ENCODE measurements at places on chromosomes 4 and X.

- no peak for DNase-seq
Measured at GRCh38 chrX:50327235-50327634, 122.7 kb downstream of the CCNB3 start.

DNA sequence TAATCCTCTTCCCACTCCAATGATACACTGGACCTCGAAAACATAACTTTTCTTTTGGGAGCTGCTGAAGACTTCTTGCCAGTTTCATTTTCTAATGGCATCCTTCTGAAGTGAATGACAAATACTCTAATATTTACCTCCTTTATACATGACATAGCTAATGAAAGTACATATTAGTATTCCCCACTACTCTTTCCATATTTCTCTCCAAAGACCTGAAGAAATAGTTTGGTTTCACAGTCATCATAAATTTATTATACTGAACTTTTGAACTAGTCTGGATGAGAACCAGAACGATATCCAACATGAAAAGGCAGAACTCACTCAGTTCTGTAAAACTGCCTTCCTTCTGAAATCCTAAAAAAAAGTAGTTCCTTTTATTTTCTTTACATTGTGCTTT lies 139.1 kb downstream of the GPC3 start:
- no peak for DNase-seq

GRCh38 chr4:112410364-112410763 lies 105.6 kb downstream of the NEUROG2 start:
- DNase-seq, result no peak

DNA sequence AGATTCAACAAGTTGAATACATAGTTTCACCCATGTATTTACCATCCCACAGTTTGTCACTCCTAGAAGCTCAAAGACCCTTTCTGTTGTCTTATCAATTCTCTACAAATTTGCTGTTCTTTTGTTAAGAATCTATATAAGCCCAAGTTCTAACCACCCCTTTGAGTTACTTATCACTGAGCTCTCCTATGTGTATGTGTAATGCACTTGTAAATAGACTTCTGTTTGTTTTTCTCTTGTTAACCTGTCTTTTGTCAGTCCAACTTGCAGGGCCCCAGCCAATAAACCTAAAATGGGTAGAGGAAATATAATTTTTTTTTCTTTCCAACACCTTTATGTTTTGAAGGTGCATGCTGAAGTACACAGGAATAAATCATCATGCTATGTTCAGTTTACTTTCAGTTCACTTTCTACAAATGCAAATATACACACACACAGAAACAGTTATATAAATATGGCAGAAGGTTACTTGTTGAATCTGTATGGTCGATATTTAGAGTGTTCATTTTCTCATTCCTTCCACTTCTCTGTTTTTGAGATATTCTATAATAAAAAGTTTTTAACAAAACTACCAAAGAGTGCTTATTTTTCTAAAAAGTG lies 22.3 kb upstream of the CLOCK start:
- DNase-seq, result no peak

- DNase-seq, result no peak
Measured at GRCh38 chr4:135900956-135901355, 1631.3 kb downstream of the PCDH18 start.

DNA sequence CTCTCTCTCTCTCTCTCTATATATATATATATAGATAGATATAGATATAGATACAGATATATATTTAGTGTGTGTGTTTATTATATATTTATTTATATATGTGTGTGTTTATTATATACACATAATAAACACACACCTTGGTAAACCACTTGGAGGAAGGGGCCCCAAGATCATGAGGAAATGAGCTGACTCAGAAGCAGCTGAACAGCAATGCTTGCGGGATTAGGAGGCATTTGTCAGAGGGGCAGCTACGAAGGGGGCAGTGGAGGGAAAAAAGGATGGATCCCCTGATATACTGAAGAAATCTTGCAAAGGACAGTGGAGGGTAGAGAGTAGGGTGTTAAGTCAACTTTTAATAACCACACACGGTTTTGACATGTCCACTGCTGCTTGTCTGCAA lies 120.0 kb upstream of the SORBS2 start:
- DNase-seq, result no peak

- DNase-seq, result no peak
Measured at GRCh38 chr4:74335341-74336021, 27.2 kb downstream of the EPGN start.

- DNase-seq, result peak; percentile 23
Measured at GRCh38 chrX:102154900-102155805, 624 bp downstream of the BEX5 start.

DNA sequence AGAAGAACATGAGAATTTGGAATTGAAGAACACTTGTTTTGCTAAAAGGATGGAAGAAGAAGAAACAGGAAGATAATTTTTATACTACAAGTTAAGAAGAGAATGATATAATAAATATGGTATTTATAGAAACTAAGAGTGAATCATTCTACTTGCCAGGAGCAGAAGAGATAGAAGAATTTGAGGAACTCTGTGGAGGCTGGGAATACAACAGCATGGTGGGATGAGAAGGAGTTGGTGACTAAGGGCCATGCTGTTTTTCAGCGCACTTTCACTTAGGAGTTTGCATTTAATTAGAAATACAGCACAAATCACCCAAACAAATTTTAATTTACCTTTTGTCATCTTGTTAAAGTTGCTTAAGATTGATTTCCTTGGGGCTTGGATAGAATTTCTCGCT lies 20.5 kb downstream of the HADH start:
- DNase-seq, result no peak

DNA sequence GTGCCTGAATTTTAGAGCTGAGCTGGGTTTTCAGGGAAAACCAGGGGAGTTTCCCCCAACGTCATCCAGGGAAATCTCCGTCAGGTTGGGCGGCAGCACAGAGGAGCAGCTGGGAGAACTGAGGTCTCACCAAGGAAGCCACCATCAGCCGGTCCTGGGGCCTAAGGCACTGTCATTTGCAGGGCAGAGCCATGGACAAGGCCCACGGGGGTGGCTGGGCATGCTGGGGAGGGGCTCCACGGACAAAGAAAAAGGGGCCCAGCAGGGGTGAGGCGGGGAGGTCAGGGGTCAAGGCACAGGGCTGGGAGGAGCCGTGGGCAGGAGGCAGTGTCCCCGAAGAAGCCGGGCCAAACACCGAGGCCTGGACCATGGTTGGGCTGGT lies 109.8 kb downstream of the HMX1 start:
- DNase-seq, result no peak

- no peak for DNase-seq
Measured at GRCh38 chr4:137655302-137655701, 123.0 kb upstream of the PCDH18 start.

DNA sequence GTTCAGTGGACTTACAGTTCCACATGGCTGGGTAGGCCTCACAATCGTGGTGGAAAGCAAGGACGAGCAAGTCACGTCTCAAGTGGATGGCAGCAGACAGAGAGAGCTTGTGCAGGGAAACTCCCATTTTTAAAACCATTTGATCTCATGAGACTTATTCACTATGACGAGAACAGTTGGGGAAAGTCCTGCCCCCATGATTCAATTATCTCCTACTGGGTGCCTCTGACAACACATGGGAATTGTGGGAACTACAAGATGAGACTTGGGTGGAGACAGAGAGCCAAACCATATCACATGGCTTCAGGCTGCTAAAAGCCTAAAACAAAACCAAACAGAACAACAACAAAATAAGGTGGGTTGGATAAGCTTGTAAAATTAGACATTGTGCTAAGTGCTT lies 194.4 kb upstream of the CPEB2 start:
- DNase-seq, result no peak

DNA sequence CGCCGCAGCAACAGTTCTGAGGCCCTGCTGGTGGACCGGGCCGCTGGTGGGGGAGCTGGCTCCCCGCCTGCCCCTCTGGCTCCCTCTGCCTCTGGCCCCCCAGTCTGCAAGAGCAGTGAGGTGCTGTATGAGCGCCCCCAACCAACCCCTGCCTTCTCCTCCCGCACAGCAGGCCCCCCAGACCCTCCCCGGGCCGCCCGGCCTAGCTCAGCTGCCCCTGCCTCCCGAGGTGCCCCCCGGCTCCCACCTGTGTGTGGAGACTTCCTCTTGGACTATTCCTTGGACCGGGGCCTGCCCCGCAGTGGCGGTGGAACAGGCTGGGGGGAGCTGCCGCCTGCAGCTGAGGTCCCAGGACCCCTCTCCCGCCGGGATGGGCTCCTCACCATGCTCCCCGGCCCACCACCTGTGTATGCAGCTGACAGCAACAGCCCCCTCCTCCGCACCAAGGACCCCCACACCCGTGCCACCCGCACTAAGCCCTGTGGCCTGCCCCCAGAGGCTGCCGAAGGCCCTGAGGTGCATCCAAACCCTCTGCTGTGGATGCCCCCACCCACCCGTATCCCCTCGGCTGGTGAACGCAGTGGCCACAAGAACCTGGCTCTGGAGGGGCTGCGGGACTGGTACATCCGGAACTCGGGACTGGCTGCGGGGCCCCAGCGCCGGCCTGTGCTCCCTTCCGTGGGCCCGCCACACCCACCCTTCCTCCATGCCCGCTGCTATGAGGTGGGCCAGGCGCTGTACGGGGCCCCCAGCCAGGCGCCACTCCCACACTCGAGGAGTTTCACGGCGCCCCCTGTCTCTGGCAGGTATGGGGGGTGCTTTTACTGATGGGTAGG lies 6.3 kb downstream of the PRAF2 start:
- DNase-seq, result no peak

DNA sequence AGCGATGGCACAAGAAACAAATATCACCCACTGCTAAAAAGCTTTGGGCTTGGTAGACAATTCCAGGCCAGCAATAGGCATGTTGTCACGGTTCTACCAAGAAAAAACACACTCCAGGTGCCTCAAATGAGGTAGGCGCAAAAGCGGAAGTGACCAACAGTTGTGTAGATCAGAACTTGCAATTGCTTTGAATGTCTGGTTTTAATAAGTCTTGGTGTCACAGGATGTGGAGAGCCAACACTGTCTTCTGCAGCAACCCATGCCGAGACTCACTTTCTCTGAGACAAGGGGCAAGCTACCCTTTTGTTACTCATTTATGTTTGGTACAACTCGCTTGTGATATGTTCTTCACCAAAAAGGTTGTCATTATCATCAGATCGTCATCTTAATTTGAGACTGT lies 188.8 kb downstream of the HS6ST2 start:
- DNase-seq, result no peak

DNA sequence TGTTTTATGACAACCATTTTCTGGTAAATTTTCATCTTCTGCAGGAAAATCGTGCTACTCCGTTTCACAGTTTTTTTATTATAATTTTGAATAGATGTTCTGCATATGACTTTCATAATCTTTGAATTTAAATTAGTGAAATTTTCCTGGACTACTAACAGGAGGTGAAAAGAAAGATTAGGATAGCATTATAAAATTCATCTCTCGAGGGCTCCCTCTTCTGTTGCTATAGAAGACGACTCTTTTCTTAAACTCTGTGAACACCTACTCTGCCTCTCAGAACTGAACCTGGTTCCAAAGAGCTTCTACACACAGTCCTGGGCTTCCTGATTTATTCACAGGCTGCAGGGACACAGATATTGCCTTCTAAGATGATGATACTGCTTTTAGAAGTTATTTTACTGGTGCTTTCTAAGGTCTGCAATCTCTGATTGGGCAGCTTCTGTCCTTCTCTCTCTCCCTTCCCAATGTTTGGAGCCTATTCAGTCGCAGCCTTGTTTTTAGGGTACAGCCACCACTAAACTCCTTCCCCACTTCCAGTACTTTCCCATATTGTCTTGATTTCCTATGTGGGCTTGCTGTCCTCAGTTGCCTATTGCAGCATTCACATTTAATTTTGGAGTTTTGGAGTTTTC lies 10.1 kb upstream of the SAP30 start:
- no peak for DNase-seq

DNA sequence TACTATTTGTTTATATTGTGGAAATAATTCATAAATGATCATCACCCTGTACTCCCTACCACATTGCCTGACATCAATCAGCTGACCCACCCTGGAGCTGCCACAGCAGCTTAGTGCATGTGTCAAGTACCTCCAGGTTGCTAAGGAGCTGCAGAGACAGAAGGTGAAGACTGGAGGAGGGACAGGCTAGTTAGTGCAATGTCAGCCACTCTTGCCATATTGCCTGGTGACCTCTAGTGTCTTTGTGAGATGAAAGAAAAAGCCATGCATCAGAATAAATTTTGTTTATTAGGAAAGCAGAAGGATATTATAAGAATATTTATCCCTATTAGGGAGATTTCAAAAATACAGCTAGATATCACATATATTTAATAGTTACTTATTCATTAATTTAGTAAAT lies 243.9 kb upstream of the FAT4 start:
- DNase-seq, result no peak

DNA sequence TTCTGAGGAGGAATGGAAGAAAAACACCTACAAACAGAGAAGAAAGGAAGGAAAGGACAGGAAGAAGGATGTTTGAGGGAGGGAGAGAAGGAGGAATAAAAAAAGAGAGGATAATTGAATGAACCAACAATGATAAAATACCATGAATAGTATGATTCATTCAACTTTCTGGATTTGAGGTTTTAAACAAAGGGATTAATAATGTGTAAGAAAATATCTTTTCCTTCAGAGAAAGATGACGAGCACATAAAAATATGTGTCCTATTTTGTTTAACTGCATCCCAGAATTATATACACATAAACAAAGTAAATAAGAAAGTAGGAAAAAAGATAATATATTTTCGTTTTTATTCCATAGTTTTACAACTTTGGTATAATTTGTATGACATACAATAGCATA lies 1380.4 kb downstream of the STIM2 start:
- DNase-seq, result no peak

DNA sequence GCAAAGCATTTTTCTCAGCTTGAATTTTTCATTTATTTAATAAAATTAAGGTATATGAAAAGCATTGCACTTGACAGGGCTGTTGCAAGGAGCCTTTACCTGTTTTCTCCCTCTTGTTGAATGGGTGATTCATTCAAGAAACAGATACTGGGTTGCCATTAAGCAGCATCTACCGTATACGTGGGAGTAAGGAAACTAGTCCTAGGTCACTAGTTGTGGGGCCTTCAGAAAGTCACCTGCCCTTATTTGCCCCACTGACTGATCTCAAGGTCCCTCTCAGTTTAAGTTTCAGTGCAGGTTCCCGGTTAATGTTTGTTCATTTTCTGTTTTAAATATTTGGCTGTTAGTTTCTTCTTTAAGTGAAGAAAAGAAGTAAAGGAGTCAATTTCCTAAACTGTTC lies 34.0 kb downstream of the LHFPL1 start:
- no peak for DNase-seq

GRCh38 chr4:140109737-140110136 lies 44.2 kb downstream of the MAML3 start:
- no peak for DNase-seq

DNA sequence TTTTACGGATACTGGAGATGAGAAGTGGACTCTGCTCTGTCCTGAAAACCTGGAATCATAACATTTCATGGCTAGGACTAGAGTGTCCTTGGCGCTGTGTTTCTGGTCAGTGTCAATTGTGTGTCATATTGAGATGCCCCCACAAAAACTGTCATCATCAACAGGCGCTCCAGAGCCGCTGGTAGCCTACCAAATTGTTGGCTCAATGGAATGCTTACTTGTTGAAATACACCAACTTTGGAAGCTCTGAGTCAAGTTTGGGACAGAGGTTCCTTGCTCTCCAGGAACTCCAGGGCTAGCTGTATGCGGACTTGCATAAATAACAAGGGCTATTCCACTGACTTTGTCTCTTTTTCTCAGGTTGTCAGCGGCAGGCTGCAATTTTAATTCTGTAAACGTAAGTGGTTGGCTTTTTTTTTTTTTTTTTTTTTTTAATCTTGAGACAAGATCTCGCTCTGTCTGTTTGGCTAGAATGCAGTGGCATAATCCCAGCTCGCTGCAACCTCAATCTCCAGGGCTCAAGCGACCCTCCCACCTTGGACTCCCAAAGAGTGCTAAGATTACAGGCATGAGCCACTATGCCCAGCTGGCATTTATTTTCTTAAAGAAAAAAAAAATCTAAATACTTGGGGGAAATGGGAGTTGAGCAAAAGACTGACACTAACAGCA lies 871 bp upstream of the HPGD start:
- no peak for DNase-seq

- no peak for DNase-seq
Measured at GRCh38 chr4:1517592-1518411, 111.6 kb upstream of the NKX1-1 start.
